CD4-positive, alpha-beta T cell treated with Interleukin-15 for 4 hours (primary cell): ENCODE measurements at places on chromosomes 13 and 19.

DNA sequence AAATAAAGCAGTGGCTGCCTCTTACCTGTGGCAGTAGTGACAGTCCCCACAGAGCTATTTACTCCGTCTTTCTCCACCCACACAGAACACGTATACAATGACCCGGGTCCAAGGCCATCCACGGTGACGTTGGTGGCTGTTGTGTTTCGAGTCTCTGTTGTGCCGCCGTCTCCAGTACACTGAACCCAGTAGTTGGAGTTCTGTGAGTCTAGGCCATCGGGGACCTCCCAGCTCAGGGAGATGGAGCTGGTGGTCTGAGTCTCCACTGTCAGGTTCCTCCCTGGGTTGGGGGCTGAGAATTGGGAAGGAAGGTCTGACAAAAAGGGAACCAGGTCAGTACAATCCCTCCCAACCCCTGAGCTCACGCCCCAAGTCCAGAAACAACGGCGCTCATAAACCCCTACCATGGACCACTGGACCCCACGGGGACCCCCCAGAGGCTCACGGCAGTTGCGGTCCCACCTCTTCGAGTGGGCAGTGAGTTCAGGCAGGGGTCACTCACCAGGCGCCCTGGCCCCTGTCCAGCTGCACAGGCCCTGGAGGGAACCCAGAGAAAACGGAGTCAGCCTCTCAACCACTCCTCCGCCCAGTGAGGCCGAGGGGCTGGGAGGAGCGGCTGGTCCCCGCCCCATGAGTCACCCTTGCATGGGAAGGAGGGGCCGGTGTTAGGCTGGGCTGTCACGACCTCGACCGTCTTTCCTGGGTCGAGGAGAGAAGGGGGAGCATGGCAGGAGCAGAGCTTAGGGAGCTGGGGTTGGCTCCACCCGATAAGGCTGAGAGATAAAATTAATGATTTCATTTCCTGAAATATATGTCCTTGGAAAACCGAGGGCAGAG lies 2.4 kb downstream of the PTPRH start:
- peak; percentile 8 for DNase-seq

- DNase-seq: no peak
Measured at GRCh38 chr19:10288662-10289166, 1.0 kb upstream of the ICAM5 start.

- DNase-seq: no peak
Measured at GRCh38 chr13:66347486-66348117, 882.5 kb downstream of the PCDH9 start.

DNA sequence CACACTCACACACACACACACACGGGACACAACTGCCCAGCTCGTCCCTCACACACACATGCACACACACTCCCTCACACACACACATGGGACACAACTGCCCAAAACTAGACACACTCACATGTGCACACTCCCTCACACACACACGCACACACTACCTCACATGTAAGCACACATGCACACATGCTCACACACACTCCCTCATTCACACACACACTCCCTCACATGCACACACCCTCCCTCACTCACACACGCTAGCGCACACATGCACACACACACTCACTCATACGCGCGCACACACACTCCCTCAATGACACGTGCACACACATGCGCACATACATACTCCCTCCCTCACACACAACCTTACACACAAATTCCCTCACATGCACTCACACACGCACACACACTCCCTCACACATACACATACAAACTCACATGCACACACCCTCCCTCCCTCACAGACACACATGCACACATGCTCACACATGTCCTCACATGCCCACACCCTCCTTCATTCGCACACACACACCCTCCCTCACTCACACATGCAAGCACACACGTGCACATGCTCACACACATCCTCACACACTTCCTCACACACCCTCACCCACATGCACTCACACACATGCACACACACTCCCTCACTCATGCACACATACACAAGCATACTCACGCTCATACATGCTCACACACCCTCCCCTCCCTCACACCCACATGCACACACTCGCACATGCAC lies 9.0 kb upstream of the RASA3 start:
- no peak for DNase-seq

DNA sequence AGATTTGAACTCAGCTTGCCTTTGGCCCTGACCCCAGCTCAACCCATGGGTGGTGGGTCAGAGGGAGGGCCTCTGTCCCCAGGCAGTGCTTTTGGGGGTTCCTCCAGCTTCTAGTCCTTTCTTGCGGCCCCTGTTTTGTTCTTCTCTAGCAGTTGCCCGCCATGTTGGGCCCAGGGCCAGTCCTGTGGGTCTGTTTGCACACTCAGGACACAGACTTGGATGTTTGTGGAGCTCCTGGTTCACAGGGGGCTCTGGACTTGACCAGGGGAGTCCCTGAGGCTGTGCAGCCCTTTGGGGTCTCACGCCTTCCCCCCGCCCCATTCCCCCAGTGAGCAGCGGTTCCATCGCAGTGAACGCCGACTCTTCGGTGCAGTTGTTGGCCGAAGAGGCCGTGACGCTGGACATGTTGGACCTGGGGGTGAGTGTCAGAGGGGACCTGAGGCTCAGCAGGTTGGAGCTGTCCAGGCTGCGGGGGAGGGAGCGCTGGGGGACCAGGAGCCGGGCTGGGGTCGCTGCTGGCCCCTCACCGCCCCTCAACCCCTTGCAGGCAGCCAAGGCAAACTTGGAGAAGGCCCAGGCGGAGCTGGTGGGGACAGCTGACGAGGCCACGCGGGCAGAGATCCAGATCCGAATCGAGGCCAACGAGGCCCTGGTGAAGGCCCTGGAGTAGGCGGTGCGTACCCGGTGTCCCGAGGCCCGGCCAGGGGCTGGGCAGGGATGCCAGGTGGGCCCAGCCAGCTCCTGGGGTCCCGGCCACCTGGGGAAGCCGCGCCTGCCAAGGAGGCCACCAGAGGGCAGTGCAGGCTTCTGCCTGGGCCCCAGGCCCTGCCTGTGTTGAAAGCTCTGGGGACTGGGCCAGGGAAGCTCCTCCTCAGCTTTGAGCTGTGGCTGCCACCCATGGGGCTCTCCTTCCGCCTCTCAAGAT lies 2.5 kb downstream of the ATP5F1D start:
- peak; percentile 87 for DNase-seq

DNA sequence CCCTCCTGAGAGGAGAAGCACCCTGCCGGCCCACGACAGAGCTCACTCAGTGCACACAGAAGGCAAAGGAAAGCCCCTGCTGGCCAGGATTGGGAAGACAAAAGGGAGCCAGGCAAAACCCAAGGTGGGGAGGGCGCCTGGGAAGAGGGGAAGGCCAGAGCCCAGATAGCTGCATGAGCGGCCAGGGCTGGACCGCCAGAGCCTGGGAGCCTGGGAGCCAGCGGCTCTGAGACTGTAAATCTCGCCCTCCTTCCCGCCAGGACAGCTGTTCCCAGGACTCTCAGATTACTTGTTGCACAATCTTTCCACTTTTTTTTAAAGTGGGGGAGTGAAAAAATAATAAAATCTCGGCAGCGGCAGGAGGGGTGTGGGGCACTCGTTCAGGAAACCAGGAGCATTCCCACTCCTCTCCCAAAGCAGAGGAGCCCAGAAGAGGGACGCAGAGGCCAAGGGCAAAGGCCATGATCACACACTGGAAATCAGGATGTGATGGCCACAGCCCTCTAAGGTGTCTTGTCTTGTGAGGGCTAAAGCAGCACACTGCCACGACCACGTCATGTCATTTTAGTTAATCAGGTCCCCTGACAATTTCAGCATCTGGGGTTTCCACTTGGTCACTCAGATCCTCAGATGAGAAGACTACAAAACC lies 19.6 kb upstream of the EPHX3 start:
- DNase-seq: no peak

- peak; percentile 100 for DNase-seq
Measured at GRCh38 chr19:2944775-2945574, at the start of gene ZNF77. ZNF77 (minus strand) TSS chr19:2944971; CDS start chr19:2944840, 131 bp downstream.

DNA sequence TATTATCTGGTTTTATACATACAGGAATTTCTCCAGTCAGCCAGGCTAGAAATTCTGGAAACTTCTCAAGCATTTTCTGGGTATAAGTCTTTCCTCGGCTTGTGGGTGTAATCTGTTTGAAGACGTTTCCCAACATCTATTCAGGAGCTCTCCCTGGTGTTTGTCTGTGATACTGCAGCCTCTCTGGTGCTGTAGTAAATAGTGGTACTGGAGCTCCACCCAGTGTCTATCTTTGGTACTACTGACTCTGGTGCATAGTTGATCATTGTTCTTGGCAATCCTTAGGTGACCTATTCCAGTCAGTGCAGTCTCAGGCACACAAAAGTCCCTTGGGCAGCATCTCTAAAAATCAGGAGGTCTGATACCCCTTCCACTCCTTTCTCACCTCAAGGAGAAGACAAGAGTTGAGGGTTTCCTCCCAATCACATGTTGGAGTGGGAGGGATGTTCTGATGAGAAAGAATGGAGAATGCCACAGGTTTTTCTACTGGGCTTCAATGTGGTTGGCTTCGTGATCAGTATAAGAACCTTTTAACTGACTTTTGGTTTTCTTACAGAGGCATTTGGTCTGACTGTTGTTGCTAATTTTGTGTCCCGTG lies 115.5 kb downstream of the CYSLTR2 start:
- peak; percentile 89 for DNase-seq

DNA sequence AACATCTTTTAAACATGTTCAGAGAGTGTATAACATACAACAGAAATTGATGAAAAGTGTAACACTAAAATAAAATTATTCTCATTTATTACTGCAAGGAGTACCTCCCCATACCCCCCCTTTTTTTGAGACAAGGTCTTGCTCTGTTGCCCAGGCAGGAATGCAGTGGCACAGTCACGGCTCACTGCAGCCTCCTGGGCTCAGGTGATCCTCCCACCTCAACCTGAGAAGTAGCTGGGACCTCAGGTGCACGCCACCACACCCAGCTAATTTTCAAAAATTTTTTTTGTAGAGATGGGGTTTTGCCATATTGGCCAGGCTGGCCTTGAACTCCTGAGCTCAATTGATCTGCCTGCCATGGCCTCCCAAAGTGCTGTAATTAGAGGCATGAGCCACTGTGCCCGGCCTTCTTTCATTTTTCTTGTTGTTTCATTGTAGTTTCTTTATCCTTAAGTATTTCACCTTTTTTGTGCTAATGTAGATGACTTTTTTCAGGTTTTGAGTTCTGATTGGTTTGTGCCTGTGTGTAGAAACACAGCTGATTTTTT lies 28.3 kb downstream of the GATAD2A start:
- DNase-seq: no peak
